A673 (cell line): ENCODE measurements at places on chromosomes 1 and 21. TPM values are rescaled to one million over a fixed set of nuclear protein-coding genes. Genes with fewer than 3 reads are reported as not detected.

SPATA21 gene
- not detected in 2 replicates for total RNA-seq

GRCh38 chr1:176222196-176222595 is 15.1 kb upstream of the COP1 start:
- DNase-seq: no peak

- DNase-seq: no peak
Observed at GRCh38 chr1:179168536-179168935, 60.9 kb downstream of the ABL2 start.

DNA sequence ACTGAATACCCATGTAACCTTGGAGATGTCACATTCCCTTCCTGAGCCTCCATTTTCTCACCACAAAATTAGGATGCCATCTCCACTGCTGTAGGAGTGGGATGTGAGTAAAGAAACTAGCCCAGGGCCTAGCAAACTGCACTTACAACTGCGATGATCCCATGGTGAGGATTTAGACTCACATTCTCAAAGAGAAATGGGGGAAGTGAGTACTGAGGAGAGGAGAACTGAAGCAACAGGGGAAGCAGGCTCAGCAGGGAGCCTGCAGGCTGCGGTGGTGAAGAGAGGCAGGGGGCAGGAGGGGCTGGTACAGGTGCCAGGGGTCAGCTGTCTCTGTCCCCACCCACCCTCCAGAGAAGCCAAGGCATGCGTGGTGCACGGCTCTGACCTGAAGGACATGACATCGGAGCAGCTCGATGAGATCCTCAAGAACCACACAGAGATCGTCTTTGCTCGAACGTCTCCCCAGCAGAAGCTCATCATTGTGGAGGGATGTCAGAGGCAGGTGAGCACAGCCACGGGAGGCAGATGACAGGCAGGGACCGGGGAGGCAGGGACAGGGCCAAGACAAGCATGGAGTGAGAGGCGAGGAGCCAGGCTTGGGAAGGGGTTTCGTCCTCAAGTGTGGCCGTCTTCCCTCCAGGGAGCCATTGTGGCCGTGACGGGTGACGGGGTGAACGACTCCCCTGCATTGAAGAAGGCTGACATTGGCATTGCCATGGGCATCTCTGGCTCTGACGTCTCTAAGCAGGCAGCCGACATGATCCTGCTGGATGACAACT is 16.4 kb upstream of the ATP1A4 start:
- no peak for DNase-seq

DNA sequence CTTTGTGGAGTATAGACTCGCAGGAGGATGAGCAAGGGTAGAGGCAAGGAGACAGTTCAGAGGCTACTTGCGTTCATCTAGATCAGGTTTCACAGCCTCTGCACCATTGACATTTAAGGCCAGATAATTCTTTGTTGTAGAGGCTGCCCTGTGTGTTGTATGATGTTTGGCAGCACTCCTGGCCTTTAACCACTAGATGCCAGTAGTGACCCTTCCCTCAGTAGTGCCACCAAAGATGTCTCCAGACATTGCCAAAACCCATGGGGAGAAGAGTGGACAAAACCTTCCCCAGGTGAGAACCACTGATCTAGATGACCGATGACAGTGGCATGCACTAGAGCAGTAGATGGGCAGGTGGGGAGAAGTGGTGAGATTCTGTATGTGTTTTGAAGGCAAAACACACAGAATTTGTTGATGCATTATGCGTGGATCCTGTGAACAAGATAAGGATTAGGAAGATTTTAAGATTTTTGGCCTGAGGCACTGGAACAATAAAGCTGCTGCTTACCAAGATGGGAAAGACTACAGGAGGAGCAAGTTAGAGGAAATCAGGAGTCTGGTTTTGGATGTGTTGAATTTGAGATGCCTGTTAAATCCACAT is 9.9 kb upstream of the COG2 start:
- DNase-seq: peak; percentile 38

GRCh38 chr1:41277371-41277975 is 35.4 kb upstream of the SCMH1 start:
- no peak for DNase-seq

SERPINC1 gene
- not detected in 2 replicates for total RNA-seq

C1orf122 gene
- 31.0 and 33.5 TPM in 2 replicates for total RNA-seq

DNA sequence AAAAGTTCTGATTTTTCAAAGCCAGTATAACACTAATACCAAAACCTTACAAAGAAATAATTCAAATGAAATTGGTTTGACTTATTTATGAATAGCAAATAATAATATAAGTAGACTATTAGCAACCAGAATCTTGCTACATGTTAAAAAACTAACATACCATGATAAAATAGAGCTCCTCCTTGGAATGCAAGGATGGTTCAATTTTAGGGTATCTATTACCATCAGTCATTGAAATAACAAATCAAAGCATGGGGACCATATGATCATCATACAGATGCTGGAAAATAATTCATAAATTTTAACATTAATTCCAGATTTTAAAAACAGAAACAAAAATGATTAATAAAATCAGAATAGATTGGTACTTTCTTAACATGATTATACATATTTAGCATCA is 66.3 kb downstream of the RRAGC start:
- no peak for DNase-seq

DNA sequence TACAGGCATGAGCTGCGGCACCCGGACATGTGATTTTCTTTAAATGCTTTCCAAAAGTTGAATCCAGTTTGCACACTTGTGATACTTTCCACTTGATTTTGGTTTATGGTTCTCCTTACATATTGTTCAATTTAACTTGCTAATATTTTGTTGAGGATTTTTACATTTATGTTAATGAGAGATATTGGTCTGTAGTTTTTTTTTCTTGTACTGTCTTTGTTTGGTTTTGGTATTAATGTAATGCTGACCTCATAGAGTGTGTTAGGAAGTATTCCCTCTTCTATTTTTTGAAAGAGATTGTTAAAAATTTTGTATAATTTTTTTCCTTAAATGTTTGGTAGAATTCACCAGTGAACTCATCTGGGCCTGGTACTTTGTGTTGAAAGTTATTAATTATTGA is 34.6 kb upstream of the LPGAT1 start:
- DNase-seq: no peak

GRCh38 chr1:167130829-167131510 is 37.1 kb downstream of the STYXL2 start:
- peak; percentile 29 for DNase-seq

DNA sequence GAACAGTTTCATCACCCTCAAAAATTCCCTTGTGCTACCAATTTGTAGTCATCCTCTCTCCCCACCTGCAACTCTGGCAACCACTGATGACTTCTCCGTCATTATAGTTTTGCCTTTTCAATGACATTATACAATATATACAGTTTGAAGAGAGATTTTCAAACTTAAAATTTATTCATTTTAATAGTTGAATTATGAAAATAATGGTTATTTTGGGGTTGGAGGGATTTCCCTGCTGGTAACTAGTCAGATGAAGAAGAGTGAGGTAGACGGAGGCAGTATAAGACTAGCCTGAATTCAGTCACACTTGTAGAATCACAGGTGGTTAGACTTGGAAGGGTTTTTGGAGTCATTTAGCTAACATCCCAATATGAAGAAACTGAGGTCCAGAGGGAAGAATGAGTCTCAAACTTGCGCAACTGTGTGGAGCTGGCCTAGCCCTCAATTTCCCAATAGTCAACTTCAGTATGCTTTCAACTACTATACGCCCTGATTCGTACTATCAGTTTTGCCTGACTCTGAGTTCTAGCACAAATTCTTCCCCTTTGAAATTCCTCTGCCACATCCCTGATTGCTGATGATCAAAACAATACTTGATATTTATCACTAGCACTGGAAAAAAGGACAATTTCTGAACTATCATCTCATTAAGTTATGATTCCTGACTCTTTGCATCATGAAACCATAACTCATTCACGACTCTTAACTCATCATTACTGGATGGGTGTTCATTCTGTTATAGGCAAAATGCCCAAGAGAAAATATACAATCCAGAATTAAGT is 54.2 kb downstream of the VANGL2 start:
- no peak for DNase-seq

DNA sequence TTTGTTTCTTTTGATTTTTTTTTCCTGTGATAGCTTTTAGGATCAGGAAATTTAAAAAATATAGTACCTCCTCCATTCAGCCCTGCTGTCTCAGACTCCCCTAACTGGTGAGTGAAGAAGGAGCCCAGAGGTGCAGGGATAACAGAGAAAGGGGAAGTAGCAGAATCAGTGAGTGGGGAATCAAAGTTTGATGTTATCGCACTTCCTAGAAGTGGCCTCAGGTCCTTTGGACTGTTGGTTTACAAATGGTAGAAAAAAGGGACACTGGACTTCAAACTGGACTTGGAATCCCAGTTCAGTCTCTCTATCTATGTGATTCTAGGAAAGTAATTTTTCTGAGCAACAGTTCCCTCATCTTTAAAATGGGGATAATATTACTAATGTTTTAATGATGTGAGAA is 99.5 kb downstream of the FGGY start:
- DNase-seq: no peak

GRCh38 chr1:27473755-27474154 is 16.2 kb downstream of the WASF2 start:
- no peak for DNase-seq

SELL gene
- not detected in 2 replicates for total RNA-seq

- DNase-seq: no peak
Observed at GRCh38 chr1:21933397-21934248, 3.5 kb downstream of the HSPG2 start.

GRCh38 chr1:21680918-21681317 is 11.8 kb upstream of the RAP1GAP start:
- DNase-seq: no peak

- no peak for DNase-seq
Observed at GRCh38 chr1:117632269-117633067, 26.6 kb downstream of the TENT5C start.

C1orf226 gene
- total RNA-seq: 27.9 and 34.3 TPM in 2 replicates

DNA sequence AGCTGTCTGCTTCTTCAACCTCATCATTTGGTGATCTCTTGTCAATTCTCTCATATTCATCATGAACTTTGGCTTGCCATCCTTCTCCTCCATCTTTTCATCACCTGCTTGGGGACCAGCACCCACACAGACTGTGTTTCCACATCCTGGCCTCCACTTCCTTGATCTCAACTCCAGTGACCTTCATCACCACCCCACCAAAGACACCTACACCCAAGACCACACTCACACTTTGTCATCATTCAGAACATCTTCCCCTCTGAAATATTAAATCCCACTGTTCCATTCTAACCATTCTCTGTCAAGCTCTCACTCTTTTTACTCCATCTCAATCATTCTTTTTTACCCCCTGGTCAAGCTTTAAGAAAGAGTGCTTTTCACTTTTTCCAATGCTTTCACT is 115.5 kb upstream of the VAV3 start:
- DNase-seq: no peak

RAB42 gene
- total RNA-seq: 2.4 and 3.5 TPM in 2 replicates

RGSL1 gene
- not detected in 2 replicates for total RNA-seq
